GM23248 (cell line): ENCODE measurements at places on chromosomes 12 and 14.

DNA sequence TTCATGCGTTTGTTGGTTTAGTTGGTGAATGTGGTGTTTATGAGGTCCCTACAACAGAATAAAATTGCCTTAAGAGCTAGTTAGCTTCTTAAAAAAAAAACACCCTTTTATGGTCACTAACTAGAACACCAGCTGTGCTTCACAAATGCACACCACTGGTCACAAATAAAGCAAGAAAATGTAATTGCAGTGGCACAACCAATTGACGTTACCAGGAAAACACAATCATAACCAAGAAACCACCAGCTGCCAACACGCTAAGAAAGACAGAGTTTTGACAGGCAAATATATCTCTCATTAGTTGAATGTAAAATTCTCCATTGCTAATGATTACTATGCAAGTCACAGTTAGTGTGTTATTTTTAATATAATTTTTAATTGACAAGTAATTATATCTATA lies 389.9 kb downstream of the ADAMTS20 start:
- no peak overlapping the region for H3K27ac ChIP-seq
- no peaks in the 10 kb centered on the region for H3K36me3 ChIP-seq
- 0 out of 2 replicates have a peak, but pooled peaks cover under 1% of the 10 kb centered on the region for H3K4me1 ChIP-seq
- DNase-seq: no peak
- no peak overlapping the region for H3K4me3 ChIP-seq

DNA sequence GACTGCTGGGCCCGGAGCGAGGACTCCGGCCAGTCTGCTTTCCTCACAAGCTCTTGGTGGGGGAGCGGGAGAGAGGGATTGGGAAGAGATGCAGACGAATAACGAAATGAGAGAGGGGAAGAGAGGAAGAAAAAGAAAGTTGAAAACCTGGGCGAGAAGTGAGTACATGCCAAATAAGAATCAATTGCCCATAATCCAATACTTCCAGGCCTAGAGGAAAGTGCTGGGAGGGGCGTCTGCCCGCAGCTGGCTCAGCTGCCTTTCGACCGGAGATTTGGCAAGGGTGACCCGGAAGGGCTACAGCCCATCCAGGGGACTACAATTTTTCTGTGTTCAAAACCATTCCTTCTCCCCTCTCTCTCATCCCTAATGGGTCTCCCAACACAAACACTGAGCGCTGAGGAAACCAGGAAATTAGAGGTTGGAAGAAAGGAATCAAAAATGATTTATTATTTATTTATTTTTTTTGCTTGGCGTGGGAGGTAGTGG lies 4.9 kb downstream of the NKX2-1 start:
- no peaks in the 10 kb centered on the region for H3K4me1 ChIP-seq
- no peak overlapping the region for H3K27ac ChIP-seq
- peaks cover 87% of the 10 kb centered on the region for H3K27me3 ChIP-seq
- no peaks in the 10 kb centered on the region for H3K36me3 ChIP-seq
- no peak for DNase-seq

- no peak overlapping the region for H3K4me3 ChIP-seq
- H3K36me3 ChIP-seq: no peaks in the 10 kb centered on the region
- H3K27me3 ChIP-seq: no peaks in the 10 kb centered on the region
- H3K27ac ChIP-seq: no peak overlapping the region
Measured at GRCh38 chr14:74630881-74631690, 19.0 kb upstream of the LTBP2 start.

- no peaks in the 10 kb centered on the region for H3K27me3 ChIP-seq
- DNase-seq: no peak
- 0 out of 2 replicates have a peak, but pooled peaks cover 4% of the 10 kb centered on the region for H3K4me1 ChIP-seq
- no peaks in the 10 kb centered on the region for H3K36me3 ChIP-seq
- H3K27ac ChIP-seq: no peak overlapping the region
Measured at GRCh38 chr14:100212476-100213333, 26.2 kb upstream of the YY1 start.

DNA sequence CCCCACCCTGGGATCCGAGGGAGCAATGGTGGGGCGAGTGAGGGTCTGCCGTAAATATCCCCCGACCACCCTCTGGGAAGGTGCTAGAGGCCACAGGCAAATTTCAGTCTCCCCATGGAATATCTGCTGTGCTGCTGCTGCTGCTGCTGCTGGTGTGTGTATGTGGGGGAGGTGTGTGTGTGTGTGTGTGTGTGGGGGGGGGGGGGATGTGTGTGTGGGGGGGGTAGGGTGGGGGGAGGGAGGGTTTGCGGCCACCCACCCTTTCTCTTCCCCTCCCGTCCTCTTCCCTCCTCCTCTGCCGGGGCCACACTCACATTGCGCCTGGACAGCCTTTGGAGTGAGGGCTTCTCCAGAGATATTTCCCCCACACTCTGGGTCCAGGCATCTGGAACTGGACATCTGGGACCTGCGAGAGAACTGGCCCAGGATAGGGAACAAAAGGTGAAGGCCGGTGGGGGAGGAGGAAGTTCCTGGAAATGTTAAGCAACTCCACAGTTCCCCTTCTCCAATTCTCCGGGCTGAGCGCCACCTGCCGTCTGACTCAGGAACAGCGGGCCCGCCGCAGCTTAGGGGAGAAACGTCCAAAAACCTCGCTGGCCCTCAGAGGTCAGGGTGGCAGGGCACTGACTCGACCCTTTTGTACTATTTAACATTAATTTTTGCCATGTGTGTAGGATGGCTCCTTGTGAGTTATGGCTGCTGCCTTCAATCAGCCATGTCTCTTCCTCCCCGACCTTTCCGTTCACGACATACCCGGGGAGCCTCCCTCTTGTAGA lies at the start of gene C1RL:
Gene C1RL (minus strand): TSS at position 419 of the 776 bp plus-strand sequence. CDS start 34 bp downstream, at position 385.
- peak within 1 kb of the TSS; percentile 99 for H3K4me3 ChIP-seq
- no peaks in the 10 kb centered on the region for H3K27me3 ChIP-seq
- no peaks in the 10 kb centered on the region; the same call in 1 of the 2 replicates for H3K36me3 ChIP-seq
- H3K27ac ChIP-seq: peak within 1 kb of the TSS; percentile 96
- H3K4me1 ChIP-seq: peaks cover 11% of the 10 kb centered on the region

- H3K4me1 ChIP-seq: peaks cover 66% of the 10 kb centered on the region
- no peak overlapping the region for H3K27ac ChIP-seq
- no peaks in the 10 kb centered on the region for H3K27me3 ChIP-seq
- H3K4me3 ChIP-seq: no peak overlapping the region
Measured at GRCh38 chr14:74848768-74849167, 27.2 kb downstream of the PROX2 start.

- no peak for DNase-seq
- no peaks in the 10 kb centered on the region for H3K36me3 ChIP-seq
- no peaks in the 10 kb centered on the region for H3K27me3 ChIP-seq
- peaks cover 4% of the 10 kb centered on the region; the same call in 1 of the 2 replicates for H3K4me1 ChIP-seq
Measured at GRCh38 chr12:26697217-26697616, 135.8 kb downstream of the ITPR2 start.

- H3K36me3 ChIP-seq: no peaks in the 10 kb centered on the region
- H3K27ac ChIP-seq: no peak overlapping the region
Measured at GRCh38 chr12:19992311-19992710, 376.0 kb upstream of the PDE3A start.

GRCh38 chr12:75542942-75543341 lies 31.5 kb upstream of the KRR1 start:
- H3K4me3 ChIP-seq: no peak overlapping the region
- no peaks in the 10 kb centered on the region for H3K27me3 ChIP-seq
- H3K36me3 ChIP-seq: no peaks in the 10 kb centered on the region
- DNase-seq: no peak
- H3K4me1 ChIP-seq: no peaks in the 10 kb centered on the region

- no peak overlapping the region for H3K27ac ChIP-seq
- H3K36me3 ChIP-seq: peaks cover 86% of the 10 kb centered on the region
- no peak overlapping the region for H3K4me3 ChIP-seq
- no peaks in the 10 kb centered on the region for H3K4me1 ChIP-seq
- DNase-seq: no peak
- H3K27me3 ChIP-seq: no peaks in the 10 kb centered on the region
Measured at GRCh38 chr12:68835333-68835908, 27.4 kb downstream of the MDM2 start.

- no peak overlapping the region for H3K27ac ChIP-seq
- no peak overlapping the region for H3K4me3 ChIP-seq
- H3K36me3 ChIP-seq: no peaks in the 10 kb centered on the region
- no peak for DNase-seq
- no peaks in the 10 kb centered on the region for H3K27me3 ChIP-seq
- no peaks in the 10 kb centered on the region for H3K4me1 ChIP-seq
Measured at GRCh38 chr12:22609501-22609900, 15.5 kb upstream of the ETNK1 start.

DNA sequence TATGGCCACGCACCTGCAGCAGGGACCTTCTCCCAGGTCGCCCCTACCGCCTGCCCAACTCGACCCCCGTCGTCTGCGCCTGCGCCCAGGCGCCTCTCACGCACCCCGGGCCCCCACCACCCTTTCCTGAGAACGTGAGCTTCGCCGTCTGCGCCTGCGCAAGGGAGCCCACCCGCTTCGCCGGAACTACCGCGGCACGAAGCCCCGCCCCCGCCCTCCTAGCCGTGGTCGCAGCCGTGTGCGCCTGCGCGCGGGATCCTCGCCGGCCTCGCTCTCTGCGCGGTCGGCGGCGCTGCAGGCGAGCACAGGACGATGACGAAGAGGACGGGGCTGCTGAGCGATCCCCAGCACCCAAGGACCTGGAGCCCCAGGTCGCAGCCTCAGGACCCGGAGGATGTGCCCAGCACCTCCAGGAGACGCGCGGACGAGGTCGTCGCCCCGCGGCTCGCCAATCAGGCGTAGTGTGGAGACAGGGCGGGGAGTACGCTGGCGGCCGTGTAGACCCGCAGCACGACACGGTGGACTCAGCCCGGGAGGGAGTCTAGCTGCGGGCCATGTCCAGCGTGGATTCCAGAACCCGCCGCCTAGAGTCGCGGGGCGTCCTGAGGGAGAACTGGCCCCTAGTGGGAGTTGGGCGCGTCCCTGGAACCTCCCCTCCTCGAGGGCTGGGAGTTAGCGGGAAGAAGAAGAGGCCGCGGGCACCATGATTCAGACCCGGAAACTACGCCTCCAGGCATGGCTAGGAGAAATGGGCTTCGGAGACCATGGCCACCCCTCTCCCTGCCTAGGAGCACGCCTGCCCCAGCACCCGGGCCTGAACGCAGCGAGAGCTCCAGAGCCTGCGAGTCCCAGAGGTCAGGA lies 1120.8 kb upstream of the TMEM132C start:
- peak overlapping the region; percentile 28; the same call in 1 of the 2 replicates for H3K27ac ChIP-seq
- H3K4me3 ChIP-seq: peak overlapping the region; percentile 78
- peak; percentile 91 for DNase-seq
- H3K36me3 ChIP-seq: no peaks in the 10 kb centered on the region
- peaks cover 18% of the 10 kb centered on the region for H3K4me1 ChIP-seq
- H3K27me3 ChIP-seq: no peaks in the 10 kb centered on the region

GRCh38 chr14:64701660-64702059 lies 2.6 kb upstream of the PLEKHG3 start:
- no peak overlapping the region for H3K4me3 ChIP-seq
- no peak for DNase-seq
- no peaks in the 10 kb centered on the region for H3K4me1 ChIP-seq
- H3K27ac ChIP-seq: no peak overlapping the region
- peaks cover 25% of the 10 kb centered on the region for H3K27me3 ChIP-seq
- no peaks in the 10 kb centered on the region for H3K36me3 ChIP-seq

GRCh38 chr12:8781381-8782127 lies 40.9 kb upstream of the A2ML1 start:
- H3K4me1 ChIP-seq: no peaks in the 10 kb centered on the region
- no peaks in the 10 kb centered on the region for H3K27me3 ChIP-seq
- peaks cover 9% of the 10 kb centered on the region; the same call in 1 of the 2 replicates for H3K36me3 ChIP-seq
- H3K27ac ChIP-seq: no peak overlapping the region

DNA sequence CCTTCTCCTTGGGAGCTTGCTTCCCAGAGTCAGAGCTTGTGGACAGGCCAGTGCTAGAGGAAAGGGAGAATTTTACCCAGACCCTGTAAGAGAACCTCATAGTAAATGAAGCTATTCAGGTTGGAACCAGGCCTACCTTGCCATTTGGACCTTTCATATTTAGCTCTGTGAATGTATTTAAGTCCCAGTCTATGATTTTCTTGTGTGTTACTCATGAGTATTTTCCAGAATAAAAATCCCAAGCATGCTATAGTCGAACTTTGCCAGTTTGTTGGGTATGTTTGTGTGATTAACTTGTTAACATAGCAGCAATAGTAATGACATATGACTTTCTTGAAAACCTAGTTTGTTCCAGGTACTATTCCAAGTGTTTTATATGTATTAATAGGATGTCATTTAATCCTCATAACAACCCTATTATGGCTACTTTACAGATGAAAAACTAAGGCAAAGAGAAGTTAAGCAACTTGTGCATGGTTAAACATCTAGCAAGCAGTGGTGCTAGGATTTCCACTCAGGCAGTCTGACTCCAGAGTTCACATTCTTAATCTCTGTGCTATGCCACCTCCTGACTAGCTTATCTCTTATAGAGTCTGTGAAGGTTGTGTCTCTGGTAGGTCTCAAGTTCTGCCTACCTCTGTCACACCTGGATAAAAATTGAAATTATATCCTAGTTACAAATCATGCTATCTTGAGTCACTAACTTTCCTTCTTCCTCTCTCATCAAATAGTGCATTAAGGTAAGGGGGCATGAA lies 47.9 kb upstream of the GARIN2 start:
- no peak for DNase-seq
- no peaks in the 10 kb centered on the region for H3K4me1 ChIP-seq
- H3K27ac ChIP-seq: no peak overlapping the region
- no peaks in the 10 kb centered on the region for H3K36me3 ChIP-seq
- H3K27me3 ChIP-seq: no peaks in the 10 kb centered on the region

DNA sequence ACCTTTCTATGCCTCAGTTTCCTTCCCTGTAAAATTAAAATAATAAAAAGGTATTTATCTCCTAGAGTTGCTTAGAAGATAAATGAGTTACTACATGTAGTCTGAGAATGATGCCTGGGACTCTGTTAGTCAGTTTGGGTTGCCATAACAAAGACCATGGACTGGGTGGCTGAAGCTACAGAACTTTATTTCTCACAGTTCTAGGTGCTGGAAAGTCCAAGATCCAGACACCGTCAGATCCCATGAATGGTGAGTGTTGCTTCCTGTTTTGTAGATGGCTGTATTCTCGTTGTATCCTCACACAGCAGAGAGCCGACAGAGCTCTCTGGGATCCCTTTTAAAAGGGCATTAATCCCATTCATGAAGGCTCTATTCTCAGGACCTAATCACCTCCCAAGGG lies 64.0 kb upstream of the LTA4H start:
- H3K36me3 ChIP-seq: no peaks in the 10 kb centered on the region
- H3K4me3 ChIP-seq: no peak overlapping the region
- no peak for DNase-seq
- H3K4me1 ChIP-seq: no peaks in the 10 kb centered on the region
- no peak overlapping the region for H3K27ac ChIP-seq
- H3K27me3 ChIP-seq: no peaks in the 10 kb centered on the region

- no peak overlapping the region for H3K4me3 ChIP-seq
- DNase-seq: peak; percentile 62
- H3K27me3 ChIP-seq: peaks cover 14% of the 10 kb centered on the region; the same call in 1 of the 2 replicates
- H3K4me1 ChIP-seq: peaks cover 8% of the 10 kb centered on the region
- no peaks in the 10 kb centered on the region for H3K36me3 ChIP-seq
- no peak overlapping the region for H3K27ac ChIP-seq
Measured at GRCh38 chr14:22474730-22475351, 114.2 kb downstream of the DAD1 start.
